NCI-H2029 (cell line): ENCODE measurements at places on chromosomes 4 and X.

DNA sequence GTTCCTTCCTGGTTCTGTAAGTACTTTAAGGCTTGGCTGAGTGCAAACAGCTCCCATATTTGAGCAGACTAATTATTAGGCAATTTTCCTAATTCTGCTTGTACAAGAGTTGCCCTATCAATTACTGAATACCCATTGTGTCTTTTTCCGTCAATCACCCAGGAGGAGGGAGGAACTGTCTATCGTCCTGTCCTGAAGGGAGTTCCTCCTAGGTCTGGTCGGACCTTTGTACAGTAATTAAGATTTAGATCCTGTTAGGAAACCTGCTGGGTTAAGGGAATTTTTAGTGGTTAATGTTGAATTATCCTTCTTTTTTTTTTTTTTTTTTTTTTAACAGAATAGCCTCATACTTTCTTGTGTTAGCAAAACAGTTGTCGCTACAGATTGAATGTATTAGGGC is 130.1 kb downstream of the KDM6A start:
- DNase-seq, result no peak

DNA sequence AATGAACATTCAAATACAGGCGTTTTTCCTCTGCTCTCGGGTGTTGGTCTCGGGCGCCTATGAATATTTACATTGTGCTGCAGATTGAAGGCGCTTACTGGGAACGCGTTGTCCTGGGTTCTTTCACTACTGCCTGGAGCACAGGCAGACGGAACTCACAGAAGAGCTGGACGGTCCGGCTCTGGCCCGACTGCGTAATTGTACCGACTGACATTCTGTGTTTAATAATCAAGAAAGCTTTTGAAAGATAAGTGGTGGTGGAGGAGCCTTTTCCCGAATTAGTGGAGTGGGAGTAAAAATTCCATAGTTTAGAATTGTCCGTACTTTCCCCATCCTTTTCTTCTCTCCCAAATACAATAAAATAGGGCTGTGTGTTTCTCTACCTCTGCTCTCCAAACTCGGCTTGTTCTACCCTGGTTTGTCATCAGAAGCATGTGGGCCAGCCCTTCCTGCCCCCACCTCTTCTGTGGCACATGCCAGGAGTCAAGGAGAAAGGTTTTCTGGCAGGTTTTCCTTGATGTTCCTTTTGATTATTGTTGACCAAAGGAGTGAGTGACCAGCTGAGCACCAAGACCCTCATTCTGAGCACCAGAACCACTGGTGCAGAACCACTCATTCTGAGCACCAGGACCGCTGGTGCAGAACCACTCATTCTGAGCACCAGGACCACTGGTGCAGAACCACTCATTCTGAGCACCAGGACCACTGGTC is 2.3 kb downstream of the FHDC1 start:
- DNase-seq, result peak; percentile 79

GRCh38 chr4:153160821-153161220 is 43.4 kb upstream of the TRIM2 start:
- DNase-seq, result no peak

GRCh38 chrX:127726227-127726626 is 326.0 kb downstream of the ACTRT1 start:
- DNase-seq, result no peak

DNA sequence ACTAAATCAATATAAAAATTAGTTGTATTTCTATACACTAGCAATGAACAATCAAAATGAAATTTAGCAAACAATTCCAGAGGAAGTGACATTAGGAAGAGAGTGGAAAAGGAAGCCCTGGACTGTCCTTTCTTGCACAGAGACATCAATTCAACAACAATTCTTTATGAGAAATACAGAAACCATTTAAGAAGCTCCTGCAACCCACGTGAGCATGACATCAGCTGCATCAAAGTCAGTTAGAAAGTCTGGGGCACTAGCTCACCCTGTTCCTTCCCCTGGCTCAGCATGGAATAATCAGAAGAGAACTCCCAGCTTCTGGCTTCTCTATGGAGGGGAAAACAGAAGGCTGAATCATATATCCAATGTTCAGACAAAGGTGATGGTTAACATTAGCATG is 48.6 kb upstream of the STARD8 start:
- no peak for DNase-seq

DNA sequence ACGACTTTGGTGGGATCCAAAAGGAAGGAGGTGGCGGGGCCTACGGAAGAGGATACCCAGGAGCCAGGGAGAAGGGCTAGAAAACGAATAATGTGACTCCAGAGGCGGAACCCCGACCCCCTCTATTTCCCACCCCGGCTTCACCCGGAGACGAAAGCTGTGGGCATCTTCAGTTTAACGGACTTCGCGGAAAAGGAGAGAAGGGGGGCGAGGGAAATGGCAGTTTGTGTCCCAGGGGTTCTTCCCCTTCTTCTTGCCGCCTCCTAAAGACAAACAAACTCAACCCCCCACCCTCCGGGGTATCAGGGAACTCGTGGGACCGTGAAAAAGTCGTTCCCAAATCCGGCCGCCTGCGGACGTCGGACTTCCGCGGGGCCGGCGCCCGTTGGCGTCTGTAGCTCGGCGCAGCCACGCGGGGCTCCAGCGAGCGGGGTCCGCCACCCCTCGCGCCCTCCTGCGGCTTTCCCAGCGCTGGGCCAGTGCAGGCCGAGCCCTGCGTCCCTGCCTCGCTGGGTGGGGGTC is 3.6 kb upstream of the LEF1 start:
- DNase-seq, result no peak

DNA sequence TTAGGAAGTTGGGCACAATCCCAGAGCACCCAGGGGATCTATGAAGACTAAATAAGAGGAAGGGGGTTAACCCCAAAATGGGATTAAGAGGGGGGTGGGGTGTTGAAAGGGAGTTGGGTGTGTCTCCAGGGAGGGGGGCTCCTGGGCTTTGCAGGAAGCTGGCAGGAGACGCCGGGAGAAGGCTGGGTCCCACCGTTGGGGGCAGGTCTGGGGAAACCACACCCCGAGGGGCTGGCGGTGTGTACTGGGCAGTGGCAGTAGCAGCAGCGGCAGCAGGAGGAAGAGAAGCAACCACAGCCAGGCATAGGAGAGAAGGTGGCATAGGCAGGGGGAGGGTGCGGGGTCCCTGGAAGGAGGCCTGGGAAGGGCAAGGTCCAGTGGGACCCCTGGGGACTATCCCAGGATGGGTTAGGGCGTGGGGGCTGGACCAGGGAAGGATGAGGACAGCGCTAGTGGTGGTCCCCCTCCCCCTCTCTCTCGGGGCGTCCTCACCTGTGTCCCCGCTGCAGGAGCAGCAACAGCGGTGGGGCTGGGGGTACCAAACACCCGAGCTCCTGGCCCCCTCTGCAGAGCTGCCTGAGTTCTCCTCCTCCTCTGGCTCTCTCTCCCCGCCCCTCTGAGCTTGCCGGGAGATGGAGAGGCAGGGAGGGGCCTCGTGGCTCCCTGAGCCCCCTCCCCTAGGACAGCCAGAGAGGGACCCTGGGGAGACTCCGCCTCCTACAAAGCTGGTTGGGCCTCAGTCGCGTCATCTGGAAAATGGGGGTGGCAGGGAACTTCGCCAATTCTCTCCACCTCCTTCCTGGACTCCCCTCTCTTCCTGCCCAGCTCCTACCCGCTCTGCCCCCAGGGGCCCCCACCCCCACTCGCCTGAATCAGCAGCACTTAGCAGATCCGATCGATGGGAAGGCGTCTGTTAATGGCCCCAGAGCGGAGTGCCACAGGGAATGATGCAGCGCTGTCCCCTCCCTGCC is at the start of gene KCND1:
KCND1 (minus strand) TSS at position 596 of the 971 bp plus-strand sequence. CDS start 1,573 bp downstream, outside the sequence.
- DNase-seq, result no peak

GRCh38 chr4:37639551-37640285 is 46.5 kb downstream of the RELL1 start:
- DNase-seq, result peak; percentile 68

DNA sequence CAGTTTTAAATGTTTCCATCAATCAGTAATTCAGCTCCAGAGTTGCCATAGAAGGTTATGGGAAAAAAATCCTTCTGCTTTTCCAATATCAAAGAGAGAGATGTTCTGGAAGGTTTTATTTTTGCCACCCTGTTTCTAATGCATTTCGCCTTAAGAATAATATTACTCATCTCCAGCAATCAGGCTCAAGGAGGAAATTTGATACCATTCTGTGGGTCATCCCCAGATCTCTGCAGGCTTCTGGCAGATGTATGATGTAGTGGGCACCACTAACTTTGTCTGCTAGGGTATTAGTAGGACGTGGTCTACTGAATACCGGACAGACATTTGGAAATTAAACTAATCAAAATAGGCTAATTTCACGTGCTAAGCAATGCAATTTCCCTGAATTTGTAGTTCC is 645.4 kb upstream of the TENM3 start:
- DNase-seq, result no peak

DNA sequence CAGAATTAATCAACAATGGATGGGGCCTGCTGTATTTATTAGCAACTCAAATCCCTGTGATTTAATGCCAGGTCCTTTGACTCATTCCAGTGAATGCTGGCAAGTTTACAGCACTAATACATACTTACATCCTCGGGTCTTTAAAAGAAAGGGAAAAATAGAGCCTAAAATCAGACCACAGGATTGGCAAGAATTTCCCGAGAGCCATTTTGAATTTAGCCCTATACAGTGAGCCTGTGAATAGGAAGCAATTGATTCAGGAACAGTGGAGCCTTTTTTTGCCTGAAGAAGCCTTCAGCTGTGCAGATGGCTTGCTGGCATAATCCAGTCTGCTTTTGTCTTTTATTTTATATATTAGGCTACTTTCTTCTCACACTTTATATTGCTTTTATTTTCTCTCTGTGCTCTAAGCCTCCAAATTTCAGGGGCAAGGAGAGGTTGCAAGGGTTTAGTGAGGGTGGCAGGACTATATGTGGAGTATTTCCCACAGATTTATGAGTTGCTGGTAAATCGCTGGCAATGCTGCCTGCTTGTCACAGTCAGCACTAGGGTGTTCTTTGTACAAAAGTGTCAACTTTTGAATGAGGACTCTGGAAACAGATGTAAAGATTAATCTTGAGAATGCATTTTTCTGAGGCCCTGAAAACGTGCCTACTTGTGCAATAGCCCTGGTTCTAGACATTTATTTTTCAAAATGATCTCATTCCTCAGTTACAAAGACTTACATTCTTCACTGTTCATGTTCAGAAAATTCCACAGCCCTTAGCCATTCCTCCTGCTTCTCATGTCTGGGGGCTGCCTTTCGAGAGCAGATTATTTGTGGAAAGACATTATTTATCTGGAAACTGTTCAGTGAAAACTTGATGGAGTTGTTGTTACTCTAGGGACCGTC is 303.5 kb downstream of the SPRY1 start:
- DNase-seq, result no peak
